CD8-positive, alpha-beta memory T cell (primary cell): ENCODE measurements at places on chromosomes 12 and 14. TPM values are rescaled to one million over a fixed set of nuclear protein-coding genes. Genes with fewer than 3 reads are reported as not detected.

- DNase-seq, result no peak
These were observed 278.2 kb upstream of the RTL1 start for GRCh38 chr14:101181446-101182313.

LTA4H gene
- 63.7 TPM for total RNA-seq

DNA sequence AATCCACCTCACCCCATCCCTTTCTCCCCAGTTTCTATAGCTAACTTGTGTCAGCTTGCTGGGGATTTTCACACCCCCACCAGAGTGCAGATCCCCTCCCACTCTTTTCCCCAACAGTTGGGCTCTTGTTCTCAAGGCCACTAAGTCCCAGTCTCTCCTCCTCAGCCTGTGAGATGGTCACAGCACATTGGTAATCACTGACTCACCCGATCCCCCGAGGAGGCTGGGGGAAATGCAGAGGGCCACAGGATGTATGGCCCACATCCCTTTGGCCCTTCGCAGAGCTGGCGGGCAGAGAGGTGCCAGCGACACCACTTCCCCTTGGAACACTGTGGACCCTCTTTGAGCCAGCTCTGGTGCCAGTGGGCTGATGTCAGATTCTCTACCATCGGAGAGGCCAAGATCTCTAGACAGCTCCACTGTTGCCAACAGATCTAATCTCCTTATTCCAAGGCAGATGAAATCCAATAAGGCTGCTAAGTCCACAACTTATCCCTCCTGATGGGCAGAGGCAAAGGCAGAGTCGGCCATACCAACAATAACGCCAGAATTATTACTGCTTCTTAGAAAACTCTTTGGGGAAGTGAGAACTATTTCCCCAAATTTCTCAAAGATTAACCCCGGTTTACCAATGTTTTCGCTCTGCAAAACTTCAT, 1.6 kb downstream of the FMNL3 start:
- no peak for DNase-seq

NANOG gene
- total RNA-seq, result not detected

PPFIA2 gene
- not detected for total RNA-seq
